ENCODE measurements at places on chromosomes 5 and 9.

DNA sequence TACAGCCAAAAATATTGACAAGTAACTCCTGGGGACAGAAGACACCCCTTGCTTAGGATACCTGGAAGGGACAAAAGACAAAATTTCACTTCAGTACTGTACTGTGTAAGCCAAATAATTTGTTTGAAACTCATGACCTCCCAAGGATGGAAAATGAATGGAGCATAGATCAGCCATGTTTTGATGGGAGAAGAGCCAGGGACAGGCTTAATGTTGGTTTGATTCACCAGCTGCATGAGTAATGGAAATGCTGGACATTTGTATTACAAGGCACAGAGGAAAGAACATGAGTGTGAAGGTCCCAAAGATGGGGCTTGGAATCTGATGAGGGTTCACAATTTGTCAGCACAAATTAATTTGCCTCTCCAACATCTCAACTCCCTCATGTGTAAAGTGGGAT, 122.8 kb downstream of the ENC1 start:
- no peak for DNase-seq

GRCh38 chr9:10282084-10282483, 330.7 kb downstream of the PTPRD start:
- DNase-seq = no peak

DNA sequence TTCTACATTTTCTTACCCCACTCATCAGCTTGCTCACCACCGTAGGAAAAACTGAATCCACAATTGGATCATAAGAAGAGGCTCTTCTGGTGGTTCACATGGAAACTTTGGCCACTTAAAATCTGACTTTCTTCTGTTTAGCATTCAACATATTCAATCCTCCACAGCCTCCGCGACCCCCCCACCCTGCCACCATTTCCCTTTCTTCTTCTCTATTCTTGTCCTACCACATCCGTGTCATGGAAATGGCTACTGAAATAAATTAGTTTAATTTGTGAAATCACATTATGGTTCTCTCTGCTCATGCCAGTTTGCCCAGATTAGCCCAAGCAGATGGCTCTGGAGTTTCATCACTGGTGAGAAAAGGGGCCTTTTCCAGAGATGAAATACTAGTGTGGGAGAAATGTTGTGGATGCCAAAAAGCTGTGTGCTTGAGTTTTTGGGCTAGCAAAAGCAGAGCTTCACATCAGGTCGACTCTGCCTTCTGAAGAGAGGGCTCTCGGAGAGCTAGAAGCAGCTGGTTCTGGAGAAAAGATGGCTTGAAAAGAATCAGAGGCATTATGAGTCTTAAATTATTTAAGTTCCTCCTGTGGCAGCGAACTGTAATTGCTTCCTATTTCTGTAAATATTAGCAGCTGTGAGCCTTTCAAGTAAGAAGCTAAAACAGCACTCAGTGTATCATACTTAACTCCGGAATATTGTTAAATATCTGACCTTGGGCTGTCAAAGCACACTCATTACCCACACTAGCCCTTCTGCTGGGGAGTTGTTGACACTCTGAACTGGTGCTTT, 107.1 kb downstream of the MAT2B start:
- no peak for DNase-seq

- no peak for DNase-seq
Observed at GRCh38 chr5:141493500-141494422, 4.9 kb downstream of the PCDHGC5 start.

- no peak for DNase-seq
Observed at GRCh38 chr9:15206903-15207696, 99.9 kb downstream of the TTC39B start.

DNA sequence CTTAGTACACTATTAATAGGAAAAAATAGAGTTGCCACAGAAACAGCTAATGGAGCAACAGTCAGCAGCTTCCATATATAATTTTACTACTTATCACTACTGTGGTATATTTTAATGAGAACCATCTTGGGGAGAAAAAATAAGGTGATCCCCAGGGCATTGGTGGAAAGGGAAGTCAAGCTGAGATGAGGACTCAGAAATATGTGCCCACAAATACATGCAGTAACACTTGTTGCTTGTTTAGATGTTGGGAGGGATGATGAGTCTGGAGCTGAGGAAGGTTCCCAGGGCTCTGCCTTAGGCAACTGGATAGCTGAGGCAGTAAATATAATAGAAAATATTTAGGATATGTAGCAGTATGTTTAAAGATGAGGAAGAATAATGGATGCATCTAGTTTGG, 280.1 kb upstream of the PDE4D start:
- no peak for DNase-seq

- no peak for DNase-seq
Observed at GRCh38 chr5:91031402-91031752, 351.7 kb downstream of the ARRDC3 start.
